ENCODE measurements at places on chromosomes 3 and 15.

GRCh38 chr3:41350441-41350840 is 151.1 kb downstream of the CTNNB1 start:
- no peak for DNase-seq

DNA sequence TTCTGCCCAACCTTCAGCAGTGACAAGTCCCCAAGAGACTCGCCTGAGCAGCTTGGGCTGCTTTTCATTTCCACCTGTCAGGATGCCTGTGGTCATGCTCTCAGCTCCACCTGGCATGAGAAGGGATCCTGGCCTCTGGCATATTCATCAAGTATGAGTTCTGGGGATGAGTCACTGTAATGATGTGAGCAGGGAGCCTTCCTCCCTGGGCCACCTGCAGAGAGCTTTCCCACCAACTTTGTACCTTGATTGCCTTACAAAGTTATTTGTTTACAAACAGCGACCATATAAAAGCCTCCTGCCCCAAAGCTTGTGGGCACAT is 3.5 kb downstream of the MYD88 start:
- no peak for DNase-seq

- no peak for DNase-seq
Measured at GRCh38 chr15:93052090-93052879, 36.7 kb downstream of the RGMA start.

DNA sequence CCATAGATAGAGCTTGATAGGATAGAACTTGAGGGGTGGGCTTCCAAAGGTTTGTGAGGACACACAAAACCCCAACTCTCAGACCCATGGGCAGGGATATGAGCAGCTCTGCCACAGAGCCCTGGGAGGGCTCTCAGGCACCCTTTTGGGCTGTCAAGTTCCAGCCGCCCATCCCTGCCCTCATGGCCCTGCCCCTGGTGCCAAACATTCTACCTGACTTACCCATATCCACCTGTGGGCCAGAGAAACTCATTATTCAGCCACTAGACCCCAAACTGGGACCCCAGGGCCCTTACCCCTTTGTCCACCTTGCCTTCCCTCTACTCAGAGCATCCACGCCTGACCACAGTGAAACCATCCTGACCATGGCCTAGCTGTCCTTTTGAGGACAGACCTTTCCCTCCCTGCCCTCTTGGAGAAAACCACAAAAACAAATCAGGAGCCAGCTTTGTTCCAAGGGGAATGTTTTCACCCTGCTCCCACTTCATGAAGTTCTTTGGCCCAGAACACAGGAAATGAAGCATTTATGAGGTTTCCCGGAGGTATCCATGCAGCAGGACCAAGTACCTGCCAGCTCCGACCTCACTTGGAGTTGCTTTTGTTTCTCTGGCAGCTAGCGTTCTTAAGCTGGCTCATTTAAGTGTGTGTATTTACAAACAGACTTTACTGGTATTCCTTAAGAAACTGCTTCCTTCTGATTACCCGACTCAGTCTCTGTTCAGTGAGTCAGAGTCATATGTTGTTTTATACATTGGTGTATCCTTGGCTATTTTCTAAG is 34.2 kb upstream of the GALNT15 start:
- no peak for DNase-seq

DNA sequence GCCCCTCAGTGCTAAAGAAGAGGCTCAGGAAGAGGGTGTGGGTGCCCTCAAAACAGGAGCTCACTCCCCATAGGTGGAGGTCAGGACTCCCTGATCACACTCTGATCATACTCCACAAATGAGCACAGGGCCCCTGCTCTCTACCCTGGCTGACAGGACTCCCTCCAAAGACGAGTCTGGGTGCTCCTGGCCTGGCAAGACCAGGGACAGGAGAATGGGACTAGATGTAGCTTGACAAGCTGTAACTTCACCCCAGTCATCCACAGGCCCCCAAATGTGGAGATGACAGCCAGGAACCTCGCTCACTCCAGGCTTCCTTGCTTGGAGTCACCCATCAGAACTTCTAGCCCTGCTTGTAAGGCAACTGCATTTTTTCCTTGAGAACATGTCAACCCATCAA is 11.1 kb downstream of the SCN5A start:
- DNase-seq = no peak

DNA sequence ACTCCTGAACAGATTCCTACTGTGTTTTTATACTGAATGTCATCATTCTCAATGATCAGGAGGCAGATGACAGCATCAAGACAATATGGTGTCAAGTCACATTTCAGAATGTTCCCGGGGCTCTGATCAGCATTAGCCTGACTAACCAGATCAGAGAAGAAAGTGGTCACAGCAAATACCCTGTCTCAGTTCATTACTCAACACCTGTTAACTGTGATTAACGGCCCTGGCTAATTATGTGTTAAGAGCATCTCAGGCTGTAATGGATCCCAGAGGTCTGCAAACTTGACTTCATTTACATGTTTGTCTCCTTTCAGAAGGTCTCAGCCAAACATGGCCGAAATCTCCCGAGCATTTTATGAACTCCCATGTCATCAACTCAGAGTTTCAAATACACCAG is 833.7 kb downstream of the FHIT start:
- no peak for DNase-seq

DNA sequence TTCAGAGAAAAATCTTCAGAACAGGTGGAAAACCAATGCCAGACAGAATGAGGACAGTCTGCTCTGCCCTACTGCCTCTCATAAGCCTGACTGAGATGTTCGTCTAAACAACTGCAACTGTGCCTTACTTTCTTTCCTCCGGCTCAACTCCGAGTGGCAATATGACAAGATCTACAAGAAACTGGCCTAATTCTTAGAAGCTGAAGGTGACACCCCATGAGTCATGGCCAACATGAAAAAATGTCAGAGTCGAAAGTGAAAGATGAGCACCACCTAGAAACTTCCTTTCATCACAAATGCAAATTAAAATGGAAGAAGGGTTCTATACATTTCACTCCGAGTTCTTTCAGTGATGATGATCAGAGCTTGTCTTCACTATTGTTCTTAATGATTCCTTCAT is 12.9 kb downstream of the PCYT1A start:
- DNase-seq = no peak

GRCh38 chr3:61650276-61650675 is 88.9 kb downstream of the PTPRG start:
- DNase-seq = peak; percentile 63

- no peak for DNase-seq
Measured at GRCh38 chr15:33565094-33565493, 254.3 kb downstream of the RYR3 start.
